Islet precursor cell (in vitro differentiated cells): ENCODE measurements at places on chromosomes 7 and 10.

DNA sequence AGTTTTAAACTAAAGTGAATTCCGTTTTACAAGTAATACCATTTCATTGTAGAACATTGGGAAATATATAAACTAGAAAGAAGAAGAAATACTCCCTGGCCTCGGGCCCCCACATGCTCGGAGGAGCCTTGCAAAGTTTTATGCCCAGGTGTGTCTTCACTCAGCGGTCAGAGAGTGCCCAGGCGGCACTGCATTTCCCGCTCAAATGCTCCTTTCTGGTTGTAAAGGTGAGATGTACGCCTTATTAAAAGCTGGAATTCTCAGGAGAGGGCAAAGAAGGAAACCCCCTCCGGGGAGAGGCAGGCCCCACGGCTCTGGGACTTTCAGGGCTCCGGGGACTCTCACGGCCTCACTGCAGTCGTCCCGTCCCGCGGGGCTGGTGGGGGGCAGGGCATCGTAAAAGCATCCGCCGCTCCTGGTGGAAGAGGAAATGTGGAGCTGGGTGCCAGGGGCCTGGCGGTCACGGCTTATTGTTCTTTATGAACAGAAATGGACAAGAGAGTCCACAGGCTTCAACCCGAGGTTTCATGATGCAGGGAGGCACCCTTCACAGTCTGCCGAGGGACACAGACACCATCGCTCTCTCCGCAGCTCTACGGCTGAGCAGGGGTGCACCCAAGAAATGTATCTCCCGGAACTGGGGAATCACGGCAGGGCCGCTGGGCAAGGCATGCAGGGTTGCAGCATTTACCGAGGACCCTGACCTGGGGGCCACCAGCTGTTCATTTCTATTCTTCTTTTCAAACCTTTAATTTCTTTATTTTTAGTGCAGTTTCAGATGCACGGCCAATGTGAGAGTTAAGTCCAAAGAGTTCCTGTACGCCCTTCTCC, 47.7 kb upstream of the INPP5A start:
- DNase-seq, result peak; percentile 32

DNA sequence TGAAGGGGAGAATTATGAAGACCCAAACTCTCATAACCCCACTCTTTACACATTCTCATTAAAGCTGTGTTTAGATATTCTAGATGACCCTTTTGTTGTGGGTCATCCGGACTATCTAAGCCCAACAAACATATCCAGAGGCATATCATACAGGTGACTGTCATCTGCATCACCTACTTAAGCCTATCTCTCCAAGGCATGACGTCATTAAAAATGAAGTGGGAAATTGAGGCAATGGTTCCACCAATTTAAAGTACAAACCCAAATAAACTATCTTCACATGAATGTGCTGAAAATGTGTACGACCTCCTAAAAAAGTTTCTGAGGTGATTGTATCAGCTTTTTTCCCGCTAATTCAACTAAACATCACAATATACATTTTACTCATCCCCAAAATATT, 4.5 kb upstream of the RALA start:
- no peak for DNase-seq

DNA sequence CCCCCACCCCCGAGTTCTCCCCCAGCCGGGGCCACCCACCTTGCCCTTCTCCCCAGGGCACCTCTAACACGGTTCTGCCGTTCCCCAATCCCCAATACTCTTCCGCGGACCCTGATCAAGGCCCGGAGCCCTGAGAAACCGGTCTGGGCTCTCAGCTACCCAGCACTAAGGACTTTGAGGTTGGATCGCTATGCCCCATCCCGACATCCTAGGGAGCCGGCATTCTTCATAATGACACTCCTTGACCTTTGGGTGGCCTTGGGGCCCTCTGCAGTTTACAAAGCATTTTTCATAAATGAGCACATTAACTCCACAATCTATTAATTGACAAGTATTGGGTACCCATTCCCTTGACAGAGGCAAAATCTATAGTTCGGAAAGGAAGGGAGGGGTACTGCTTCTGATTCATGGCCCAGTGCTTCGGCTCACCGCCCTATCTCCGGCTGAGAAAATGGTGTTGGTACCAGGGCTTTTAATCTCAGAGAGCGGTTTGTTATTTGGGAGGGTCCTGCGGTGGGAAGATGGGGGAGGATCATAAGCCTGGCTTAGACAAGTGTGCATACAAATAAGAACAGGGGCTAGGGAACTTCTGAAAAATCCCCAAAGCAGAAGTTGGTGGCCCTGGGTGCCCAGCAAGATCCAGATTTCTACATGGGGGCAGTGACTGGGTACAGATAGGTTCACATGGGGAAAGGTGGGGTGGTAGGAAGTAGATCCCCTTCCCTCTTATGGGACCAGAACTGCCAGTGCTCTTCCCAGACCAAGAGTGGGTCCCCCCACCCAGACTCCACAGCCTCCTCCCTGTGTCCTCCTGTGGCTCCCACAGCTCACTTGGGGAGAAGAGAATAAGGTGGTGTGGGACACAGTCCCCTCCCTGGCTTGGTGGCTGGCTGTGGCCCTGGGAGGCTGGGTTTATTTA, 3.2 kb downstream of the IMPDH1 start:
- DNase-seq, result no peak

GRCh38 chr7:156747718-156748117, 107.1 kb downstream of the RNF32 start:
- DNase-seq, result no peak

DNA sequence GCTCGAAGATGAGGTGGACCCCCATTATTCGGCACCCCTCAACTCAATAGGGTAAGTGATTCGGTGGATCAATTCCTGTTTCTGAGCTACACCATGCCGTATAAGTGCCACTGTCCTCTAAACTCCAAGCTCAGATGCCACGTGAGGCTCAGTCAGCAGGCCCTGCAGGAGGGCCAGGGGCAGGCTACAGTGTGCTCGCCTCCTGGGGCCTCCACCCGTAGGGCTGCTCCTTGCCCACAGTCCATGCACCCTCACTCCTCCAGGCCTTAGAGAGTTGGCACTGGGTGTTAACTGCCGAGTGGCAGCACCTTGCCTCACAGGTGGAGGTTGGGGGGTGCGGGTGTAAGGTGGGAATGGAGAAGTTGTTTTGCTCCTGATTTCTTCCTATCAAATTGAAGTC, 12.1 kb downstream of the C10orf53 start:
- no peak for DNase-seq

GRCh38 chr7:120860156-120860555, 2.2 kb upstream of the TSPAN12 start:
- no peak for DNase-seq

DNA sequence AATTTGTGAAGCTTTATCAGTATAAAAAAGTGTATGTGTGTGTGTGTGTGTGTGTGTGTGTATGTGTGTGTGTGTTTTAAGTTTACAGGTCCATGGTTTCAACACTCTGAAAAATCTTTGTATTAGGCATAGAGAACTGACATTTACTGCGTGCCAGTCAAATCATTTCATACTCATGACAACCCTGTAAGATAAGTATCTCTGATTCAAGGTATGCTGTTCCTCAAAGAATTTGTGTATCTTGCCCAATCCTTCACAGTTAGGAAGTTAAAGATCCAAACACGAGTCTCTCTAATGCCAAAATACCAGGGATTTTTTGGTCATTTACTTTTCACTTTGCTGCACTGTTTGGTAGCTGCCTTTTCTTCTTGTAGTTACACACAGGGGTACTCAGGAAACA, 1121.3 kb upstream of the AUTS2 start:
- DNase-seq, result no peak

DNA sequence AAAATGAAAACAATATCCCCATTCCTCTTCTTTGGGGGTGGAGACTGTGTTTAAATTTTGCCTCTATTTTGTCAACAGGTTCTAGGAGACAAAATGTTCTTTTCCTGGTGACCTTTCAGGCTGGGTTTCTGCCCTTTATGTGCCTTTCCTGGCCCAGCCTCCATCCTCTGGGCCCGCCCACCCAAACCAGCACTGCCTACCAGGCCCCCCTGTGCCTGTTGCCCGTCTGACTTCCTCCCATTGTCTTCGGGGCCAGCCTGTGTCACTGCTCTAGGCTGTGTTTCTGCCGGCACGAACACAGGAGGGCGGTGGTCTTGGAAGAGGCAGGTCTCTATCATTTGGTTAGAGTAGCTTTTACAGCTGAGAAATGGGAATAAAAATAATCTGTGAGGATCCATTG, 13.9 kb downstream of the TSPAN14 start:
- DNase-seq, result peak; percentile 91

DNA sequence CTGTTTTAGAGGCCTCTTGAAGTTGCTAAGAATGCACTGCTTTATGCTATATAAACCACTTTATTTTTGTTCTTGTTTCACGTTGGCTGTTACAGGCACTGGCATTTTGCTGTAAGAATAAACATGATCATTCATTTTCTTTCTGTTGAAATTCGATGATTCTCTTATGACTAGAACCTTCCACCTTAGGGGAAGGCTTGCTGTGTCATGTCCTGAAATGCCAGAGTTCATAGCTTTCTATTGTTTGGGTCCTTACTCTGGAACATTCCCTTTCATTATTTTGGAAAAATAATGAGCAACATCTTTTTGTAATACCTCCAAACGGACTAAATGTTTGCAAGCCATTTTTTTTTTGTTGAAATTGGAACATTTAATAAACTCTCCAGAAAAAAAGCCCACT, 495.1 kb upstream of the POT1 start:
- DNase-seq, result no peak

DNA sequence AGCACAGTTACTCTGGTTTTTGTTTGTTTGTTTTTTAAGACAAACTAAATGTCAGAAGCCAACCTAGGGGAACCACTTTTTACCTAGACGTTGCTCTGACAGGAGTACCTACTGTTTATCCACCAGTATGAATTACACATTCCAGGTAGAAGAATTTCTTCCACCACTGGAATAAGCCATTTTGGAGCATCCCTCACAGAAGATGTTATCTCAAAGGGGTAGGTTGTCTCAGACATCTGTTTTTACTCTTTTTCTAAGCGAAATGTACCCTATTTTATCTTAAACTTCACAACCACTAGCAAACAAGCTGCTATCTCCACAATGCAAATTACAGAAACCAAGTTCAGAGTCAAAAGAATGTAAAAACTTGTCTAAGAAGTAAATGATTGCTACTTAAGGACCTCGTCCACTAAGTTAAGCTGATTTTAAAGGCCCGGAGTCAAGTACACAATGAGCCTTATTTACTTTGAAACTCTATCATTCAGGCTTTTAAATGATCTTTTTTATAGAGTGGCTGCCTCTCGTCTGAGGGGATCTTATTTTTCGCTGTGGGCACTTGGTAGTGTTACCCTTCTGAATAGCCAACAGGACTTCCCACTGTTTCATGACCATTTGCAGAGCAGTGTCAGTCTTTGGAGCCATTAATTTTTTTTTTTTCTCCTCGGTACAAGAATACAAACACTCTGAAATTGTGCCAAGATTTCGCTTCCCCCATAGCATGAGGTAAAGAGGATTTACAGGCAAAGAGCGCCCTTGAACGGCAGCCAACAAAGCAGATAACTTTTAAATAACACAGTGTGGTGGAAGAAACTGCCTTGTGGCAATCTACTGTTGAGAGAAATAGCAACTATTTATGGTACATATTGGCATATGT, 15.7 kb upstream of the ARMC3 start:
- no peak for DNase-seq
